ENCODE measurements at places on chromosomes 12 and 14.
A peak's percentile ranks its signal among the peaks of the same experiment; 100 is the strongest.

DNA sequence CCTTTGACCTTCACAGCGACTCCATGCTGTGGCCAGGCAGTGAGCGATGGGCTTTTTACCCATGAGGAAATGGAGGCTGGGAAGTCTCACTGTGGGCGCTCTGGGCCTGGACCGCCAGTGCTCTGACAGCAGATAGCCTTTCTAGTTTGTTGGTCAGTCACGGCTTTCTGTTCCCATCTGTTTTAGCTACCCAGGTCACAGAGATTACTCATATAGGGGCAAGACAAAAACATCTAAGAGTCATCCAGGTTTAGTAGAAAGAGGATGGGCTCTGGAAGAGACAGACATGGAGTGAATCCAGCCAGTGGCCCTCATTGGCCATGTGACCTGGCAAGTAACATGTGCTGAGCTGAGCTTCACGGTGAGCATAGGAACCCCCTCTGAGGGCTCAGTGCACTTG, 68.6 kb downstream of the MARK3 start:
- DNase-seq: no peak

- DNase-seq: no peak
Observed at GRCh38 chr12:103197725-103198388, 240.4 kb downstream of the ASCL1 start.

GRCh38 chr14:36207500-36207899, 31.0 kb upstream of the PTCSC3 start:
- DNase-seq: no peak

DNA sequence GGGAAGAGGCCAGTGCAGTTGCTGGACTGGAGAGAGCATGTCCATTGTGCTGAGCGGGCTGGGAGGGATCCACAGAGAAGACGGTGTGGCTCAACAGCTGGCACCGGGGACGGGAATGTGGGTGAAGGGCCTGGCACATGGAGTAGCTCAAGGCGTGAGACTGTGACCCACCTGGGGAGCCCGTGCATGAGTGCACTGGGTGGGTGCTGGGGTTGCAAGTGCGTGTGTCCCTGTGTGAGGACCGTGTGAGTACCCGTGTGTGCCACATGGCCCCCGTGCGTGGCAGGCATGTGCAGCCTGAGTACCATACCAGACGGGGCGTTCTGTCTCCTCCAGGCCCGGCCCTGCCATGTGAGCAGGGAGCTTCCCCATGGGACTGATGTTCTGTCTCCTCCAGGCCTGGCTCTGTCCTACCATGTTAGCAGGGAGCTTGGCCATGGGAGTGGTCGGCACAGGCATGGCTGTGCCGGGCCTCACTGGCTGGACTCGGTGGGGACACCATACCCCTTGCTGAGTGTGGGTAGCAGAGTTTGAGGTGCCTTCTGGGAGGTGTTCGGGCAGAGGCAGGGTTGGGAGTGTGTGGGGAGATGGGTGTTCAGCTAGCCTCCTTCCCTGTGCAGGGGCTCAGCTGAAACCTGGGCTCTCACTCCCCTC, 234.4 kb downstream of the TMEM121 start:
- DNase-seq: no peak

- DNase-seq: no peak
Observed at GRCh38 chr12:128079446-128079845, 187.5 kb upstream of the TMEM132C start.

DNA sequence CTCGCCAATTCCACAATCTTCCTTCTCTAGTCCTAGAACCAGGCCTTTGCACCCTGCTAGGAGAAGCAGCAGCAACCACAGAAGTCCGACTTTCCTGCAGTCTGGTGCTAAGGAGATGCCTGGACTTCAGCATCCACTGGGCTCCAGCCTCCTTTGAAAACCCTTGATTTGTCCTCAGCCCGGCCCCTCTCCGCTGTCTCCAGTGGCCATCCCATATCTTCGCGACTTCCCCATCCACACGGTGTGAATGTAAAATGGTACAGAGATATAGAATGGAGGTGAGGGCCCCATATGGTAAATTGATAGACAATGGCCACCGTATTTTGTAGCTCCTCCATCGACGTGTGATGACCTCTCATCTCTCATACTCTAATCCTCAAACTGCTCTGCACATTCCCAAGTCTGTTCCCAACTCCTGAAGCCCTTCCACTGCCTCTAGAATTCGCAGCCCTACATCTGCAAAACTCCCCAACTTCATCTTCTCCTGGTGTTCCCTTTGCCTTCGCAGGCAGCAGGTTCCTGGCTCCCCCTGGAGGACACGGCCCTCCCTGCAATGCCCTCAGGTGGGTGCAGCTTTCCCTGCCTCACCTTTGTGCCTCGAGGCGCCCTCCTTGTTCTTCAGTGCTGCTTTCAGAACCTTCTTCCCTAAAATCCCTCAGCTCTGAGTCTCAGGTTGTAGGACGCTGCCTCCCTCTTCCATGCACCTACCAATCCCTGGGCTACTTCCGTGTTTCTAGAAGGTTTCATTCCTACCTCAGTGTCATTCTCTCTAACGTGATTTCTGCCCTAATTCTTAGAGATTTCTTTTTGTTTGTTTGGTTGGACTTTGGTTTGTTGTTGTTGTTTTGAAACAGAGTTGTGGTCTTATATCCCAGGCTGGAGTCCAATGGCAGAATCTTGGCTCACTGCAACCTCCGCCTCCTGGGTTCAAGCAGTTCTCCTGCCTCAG, 36.7 kb downstream of the TMBIM6 start:
- peak; percentile 74 for DNase-seq

DNA sequence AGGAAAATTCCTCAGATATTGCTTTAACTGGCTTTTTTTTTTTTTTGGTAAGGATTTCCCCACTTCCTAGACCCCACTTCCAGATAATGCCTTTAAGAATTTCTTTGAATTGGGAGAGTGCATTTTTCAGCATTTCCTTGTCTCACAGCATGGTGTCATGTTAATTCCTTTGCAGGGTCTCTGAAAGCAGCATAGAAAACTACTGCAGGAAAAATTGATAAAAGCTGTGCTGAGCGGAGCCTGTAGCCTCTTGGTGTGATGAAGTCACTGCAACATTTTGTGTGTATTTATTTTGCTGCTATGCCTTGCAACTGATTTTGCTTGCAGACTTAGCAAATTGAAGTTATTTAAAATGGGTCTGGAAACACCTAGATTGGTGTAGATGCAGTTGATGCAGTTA, 2.7 kb downstream of the ANO4 start:
- no peak for DNase-seq

- DNase-seq: no peak
Observed at GRCh38 chr14:35341751-35342488, 49.7 kb downstream of the PSMA6 start.

DNA sequence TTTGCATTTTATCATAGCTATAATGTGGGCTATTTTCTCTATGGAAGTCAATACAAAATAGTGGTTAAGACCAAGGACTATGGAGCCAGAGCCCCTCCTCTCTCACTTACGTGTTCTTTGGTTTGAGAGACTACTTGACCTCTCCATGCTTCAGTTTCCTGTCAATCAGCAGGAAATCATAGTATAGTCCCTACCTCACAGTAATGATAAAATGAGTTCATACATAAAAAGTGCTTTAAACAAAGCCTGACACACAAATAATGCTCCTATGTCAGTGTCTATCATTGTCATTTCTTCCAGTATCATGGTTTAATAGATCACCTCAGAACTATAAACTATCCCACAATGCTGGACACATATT, 90.4 kb downstream of the MED13L start:
- no peak for DNase-seq

DNA sequence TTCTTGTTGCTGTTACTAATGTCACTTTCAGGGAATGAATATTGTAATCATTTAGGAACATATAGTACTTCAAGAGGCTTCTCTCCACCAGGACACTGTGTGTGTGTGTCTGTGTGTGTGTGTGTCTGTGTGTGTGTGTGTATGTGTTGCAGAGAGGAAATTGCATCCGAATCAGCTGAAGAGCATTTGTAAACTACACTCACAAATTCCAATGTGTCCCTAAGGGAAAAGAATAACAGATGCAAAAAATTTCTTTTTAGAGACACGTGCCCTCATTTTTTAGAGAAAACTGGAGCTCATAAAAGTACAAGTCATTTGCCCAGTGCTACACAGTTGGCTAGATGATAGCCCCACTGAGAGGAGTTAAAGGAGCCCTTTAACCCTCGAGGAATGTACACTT, 168.8 kb downstream of the ANO4 start:
- no peak for DNase-seq

DNA sequence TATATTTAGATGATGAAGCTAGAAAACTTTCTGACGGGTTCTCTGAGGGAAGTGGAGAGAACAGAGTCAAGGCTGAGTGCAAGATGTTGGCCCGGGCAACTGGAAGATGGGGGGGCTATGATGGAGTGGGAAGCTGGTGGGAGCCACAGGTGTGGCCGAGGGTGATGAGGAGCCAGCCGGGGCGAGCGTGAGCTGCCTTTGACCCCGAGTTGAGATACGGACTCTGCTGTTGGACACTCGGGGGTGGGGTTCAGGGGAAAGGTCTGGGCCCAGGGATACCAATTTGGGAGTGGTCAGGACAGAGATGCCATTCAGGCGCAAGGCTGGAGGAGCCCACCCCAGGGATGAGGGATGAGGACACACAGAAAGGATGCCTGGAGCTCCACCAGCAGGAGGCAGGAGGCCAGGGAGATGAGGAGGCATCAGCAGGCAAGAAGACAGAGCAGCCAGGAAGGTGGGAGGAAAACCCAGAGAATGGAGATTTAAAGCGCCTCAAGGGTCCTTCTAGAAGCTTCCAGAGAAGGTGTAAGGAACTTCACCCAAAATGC, 9.0 kb downstream of the SCARB1 start:
- DNase-seq: no peak

GRCh38 chr12:6792522-6793201, 3.3 kb downstream of the CD4 start:
- no peak for DNase-seq

DNA sequence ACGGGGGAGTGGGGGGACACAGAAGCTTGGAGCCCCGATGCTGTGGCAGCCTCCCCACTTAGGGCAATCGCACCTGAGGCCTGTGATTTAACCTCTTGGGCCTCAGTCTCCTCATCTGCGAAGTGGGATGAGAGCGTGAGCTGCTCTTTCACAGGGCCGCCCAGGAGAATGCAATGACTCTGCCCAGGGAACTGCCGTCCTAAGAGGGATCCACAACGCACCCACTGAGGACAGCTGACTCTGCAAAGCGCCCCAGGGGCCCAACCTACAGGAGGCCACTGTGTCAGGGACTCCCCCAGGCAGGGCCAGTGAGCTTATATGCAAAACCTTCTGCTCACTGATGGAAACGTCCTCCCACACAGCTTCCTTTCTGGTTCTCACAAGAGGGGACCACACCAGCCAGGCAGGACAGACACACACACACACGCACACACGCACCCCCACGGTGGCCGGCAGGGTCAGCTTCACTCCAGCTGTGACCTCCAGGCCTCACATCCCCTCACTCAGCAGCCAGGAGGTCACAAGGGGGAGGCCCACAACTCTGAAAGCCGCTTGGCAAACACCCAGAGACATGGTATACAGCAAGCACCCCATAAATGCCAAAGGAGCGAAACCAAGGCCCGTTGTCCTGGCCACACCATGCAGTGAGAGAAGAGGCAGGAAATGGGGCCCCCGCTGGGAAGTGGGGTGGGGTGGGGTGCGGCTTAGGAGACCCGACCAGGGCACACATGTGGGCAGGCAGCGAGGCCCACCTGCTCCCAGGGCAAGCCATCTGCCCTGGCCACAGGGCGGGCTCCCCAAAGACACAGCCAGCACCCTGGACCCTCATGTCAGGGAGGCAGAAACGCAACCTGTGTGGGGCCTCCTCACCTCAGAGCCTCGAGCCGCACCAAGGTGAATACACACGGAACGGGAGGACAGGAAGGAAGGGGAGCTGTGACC, 73.3 kb downstream of the NCOR2 start:
- DNase-seq: peak; percentile 21

GRCh38 chr12:105899589-105899988, 239.2 kb downstream of the NUAK1 start:
- DNase-seq: no peak

DNA sequence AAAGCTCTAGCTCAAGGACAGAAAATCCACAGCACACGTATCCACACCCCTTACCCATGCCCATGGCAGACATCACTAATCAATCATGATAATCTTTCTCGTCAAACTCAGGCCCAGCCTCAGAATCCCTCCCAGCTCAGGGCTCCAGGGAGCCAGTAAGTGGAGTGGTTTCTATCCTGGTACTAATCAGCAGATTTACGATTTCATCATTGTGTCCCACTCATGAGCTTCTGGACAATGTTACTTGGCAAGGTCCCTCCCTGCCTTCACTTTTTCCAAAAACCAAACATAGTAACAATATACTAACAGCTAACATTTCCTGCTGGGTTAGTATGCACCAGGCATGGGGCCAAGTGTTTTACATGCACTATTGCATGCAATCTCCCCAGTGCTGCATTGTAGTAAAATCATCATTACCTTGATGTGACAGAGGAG, 45.8 kb upstream of the NCOR2 start:
- no peak for DNase-seq

- no peak for DNase-seq
Observed at GRCh38 chr14:102418853-102419240, 56.1 kb downstream of the TECPR2 start.

DNA sequence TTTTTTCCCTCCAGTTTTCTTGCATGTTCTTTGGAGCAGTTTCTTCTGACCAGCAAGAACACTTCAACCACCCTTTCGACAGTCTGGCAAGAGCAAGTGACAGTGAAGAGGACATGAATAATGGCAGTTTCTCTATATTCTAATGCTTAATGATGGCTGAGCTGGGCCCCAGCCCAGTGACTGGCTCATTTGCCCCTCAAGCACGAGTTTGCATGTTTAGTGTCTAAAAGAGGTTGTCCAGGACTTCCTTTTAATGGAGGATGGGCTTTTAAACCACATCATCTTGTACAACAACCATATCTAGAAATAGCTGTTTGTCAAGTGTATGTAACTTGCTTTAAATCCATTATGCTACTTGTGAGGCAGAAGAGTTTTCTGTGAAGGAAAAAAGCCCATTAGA, 28.4 kb downstream of the RAD9B start:
- no peak for DNase-seq

- no peak for DNase-seq
Observed at GRCh38 chr12:48489012-48489411, 6.7 kb downstream of the C12orf54 start.

- DNase-seq: no peak
Observed at GRCh38 chr12:108255252-108255602, 83.9 kb downstream of the CMKLR1 start.

DNA sequence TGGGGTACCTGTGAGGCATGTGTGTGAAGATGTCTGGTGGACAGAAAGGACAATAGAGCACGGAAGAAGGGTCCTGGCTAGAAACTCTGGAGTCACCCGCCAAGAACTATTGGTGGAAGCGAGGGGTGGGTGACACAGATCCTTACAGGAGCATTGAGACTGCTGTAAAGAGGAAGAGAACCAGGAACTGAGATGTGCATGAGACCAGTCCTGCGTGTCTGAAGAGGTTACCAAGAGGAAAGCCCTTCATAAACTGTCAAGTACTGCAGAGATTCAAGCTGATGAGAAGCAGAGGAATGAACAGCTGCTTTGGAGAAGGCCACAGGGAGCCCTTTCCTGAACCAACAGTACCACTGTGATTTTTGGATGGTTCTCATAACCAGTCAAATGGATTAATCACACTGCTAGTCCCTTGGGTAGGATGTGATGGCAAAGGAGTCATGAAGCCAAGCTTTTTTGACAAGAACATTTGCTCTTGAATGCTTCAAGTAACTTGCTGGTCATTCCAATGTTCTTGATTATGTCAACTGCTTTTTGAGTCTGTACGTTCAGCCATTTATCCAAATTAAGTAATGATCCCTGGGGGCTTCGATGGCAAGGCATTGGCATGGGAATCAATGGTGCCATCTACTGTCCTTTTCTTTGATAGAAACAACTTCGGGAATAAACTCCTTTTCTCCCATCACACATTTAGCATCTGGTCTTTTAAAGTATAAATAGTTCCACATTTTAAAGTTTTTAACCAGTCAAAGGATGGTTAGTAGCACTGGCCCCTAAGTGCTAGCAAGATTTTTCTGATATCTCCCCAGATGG, 42.9 kb downstream of the GPR135 start:
- no peak for DNase-seq

Measured in stimulated activated CD4-positive, alpha-beta T cell treated with anti-CD3 and anti-CD28 coated beads, Interleukin-1b, Interleukin-23, amount 100 ng/mL, for 4 hours (primary cell).